Stomach (tissue), 19 donors: ENCODE measurements at places on chromosomes 1 and 21. TPM values are rescaled to one million over a fixed set of nuclear protein-coding genes. Genes with fewer than 3 reads are reported as not detected.

The LRRN2 gene
- total RNA-seq = 1.3 TPM

The DNM3 gene
- total RNA-seq = 6.7 TPM

The DPYD gene
- total RNA-seq = 16.2 TPM

DNA sequence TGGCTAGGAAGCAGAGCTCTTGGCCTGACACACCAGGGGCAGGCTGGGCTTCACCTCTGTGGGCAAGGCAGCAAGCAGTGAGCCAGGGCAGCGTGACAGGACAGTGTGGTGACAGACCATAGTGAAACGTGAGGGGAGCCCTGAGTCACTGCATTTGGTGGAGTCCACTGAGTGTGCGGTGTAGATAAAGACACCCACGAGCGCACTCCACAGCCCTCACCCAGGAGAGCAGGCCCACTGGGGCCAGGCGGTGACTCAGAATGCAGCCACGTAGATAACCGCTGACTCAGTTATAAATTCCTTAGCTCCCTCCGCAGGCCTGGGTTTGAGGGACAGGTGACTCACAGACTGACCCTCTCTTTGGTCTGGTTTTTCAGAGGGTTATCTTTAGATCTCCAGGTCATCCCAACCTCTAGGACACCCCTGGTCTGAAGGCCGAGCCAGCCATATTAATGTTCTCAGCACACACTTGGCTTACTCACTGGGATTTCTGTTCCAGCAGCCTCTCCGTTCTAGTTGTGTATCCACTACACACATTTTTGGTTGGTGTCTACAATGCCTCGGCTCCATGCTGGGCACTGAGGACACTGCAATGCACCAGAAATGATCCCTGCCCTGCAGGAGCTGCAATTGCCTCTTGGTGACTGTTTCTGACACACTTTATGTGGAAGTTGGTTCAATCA is 90.2 kb upstream of the TSPAN2 start:
- H3K4me1 ChIP-seq = no peaks in the 10 kb centered on the region
- no peak overlapping the region for H3K4me3 ChIP-seq
- H3K36me3 ChIP-seq = no peaks in the 10 kb centered on the region
- DNase-seq = no peak

- no peaks in the 10 kb centered on the region for H3K27me3 ChIP-seq
- H3K27ac ChIP-seq = no peak overlapping the region
- H3K36me3 ChIP-seq = peaks cover 82% of the 10 kb centered on the region
- H3K4me1 ChIP-seq = no peaks in the 10 kb centered on the region
- no peak for DNase-seq
- H3K4me3 ChIP-seq = no peak overlapping the region
Measured at GRCh38 chr1:42189931-42190853, 25.6 kb upstream of the GUCA2A start.
